ENCODE measurements at places on chromosomes 7 and 10.

DNA sequence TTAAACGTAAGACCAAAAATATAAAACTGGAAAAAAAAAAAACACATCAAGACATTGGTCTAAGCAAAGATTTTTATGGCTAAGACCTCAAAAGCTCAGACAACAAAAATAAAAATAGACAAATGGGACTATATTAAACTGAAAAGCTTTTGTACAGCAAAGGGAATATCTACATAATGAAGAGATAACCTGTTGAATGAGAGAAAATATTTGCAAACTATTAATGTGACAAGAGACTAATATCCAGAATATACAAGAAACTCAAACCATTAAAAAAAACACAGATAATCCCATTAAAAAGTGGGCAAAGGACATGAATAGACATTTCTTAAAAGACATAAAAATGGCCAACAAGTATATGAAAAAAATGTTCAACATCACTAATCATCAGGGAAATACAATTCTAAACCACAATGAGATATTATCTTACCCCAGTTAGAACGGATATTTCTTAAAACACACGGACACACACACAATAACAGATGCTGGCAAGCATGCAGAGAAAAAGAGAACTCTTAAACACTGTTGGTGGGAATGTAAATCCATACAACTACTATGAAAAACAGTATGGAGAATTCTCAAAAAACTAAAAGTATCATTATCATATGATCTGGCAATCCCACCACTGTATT is 28.8 kb downstream of the CNOT4 start:
- DNase-seq: no peak

GRCh38 chr7:84058311-84059076 is 136.1 kb downstream of the SEMA3A start:
- no peak for DNase-seq

DNA sequence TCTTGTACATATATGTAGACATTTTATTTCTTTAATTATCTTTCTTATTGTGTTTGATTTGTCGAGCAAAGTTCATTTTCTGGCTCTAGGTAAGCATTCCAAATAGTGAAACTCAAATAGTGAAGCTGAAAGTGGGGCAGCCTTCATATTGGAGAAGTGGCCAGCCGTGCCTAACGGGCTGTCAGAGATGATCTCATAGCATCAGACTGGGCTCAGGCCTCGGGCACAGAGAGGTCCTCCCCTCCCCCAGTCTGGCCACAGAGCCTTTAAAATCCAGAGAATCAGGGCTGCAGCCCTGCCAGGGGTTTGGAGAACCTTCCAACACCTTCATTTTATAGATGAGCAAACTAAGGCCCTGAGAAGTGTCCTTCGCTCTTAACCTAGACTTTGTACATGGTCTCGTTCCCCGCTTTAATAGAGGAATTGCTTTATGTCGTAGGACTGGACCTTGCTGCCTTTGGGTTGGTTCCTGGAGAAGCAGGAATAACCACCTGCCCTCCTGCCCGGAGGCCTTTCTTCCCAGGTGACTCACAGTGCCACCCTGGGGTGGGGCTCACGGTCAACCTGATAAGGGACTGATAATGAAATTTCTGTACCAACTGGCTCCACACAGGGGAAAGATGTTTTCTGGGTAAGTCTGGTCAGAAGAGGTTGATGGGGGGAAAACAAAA is 7.3 kb downstream of the TSPAN15 start:
- no peak for DNase-seq

GRCh38 chr7:92843034-92843760 is 6.8 kb upstream of the CDK6 start:
- DNase-seq: no peak

GRCh38 chr10:90378524-90379076 is 479.2 kb downstream of the HTR7 start:
- no peak for DNase-seq

DNA sequence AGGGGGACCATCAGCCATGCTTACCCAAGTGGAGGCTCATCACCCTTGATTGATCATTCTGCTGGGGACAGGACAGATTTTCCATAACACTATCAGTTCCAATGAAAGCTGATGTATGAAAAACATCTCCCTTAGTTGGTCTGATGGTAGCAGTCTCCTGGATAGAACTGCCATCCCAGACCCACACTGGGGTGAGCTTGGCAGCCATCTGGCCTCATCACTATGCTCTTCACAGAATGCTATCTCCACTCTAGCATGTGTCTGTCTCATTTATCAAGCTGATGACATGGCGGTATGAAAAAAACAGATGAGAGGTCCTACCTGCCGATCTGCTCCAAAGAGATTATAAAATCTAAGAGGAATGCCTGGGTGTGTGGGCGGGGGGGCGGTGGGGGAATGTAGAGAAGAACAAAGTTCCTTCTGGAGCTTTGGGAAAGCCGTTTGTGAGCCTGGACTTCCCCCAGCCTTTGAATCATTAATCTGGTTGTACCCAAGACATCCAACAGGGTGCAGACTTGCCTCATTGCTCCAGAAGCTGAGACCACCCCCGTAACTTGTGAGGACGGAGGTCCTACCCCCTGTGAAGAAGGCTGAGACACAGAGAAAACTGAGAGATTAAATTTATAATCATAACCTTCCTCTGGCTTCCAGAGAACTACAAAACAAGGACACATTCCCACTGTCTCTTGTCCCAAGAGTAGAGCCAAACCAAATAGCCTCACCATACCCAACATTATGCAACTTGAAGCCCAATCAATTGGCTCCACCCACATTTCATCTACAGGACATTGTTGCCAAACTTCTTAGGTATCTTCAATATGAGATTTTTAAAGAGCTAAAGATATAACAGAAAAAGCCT is 340.8 kb downstream of the KCNMA1 start:
- DNase-seq: no peak

DNA sequence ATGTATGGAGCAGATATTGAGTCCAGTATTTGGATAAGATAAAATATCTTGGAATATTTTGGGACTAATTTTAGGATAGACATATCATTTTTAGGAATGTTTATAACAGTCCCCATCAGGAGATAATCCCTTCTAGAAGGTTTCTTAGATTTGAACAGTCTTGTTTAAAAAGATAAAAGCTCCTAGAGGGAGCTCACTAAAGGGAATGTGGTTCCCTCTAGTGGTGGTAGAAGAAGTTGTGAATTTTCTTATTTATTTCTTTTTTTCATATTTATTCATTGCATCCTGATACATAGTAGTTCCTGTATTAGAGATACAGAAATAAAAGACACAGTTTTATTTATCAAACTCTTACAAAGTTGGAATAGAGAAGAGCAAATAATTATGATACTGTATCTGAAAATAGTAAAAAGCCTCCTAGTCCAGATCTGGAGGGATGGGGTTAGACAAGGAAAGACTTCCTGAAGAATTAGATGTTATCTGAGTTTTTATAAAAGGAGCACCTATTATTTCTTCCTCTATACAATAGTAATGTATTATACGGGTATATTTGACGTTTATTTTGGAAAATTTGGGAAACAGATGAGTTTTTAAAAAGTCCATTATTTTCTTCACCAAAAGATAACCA is 24.5 kb upstream of the KLF14 start:
- no peak for DNase-seq

- DNase-seq: no peak
These were observed 73.4 kb downstream of the AHR start for GRCh38 chr7:17371671-17372524.

DNA sequence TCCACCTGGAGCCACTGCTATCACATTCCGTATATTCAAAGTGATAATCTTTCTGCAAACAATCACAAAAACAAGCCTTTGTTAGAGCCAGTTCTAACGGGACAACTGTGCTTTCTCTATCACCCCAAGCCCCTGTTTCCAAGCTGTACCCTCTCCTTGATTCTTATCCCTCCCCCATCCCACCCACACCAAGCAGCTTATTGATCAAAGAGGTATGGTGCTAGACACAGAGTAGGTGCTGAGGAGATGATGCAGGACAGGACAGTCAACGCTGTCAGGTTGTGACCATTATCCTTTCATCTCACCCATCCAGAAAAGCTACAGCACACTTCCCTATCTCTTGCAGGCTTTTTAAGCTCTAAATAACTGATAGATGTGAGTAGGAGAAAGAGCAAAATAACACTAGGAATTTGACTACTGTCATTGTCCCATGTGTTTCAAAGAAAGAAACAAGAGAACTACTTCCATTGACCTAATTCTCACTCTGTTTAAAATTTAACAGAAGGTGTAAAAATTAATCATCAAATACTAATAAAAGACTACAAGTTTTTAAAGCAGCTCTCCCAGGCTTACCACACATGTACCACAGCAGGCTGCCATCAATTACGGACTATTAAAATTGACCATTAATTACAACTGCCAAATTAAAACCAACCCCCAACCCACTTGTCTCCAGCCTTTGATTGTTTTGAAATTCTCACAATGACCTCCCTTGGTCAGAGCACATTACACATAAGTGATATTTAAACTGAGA is 94.3 kb downstream of the ELAPOR2 start:
- no peak for DNase-seq

Measured in GM06990 (cell line).